Motor neuron (in vitro differentiated cells): ENCODE measurements at places on chromosomes 5 and 9. TPM values are rescaled to one million over a fixed set of nuclear protein-coding genes. Genes with fewer than 3 reads are reported as not detected.

The CYFIP2 gene
- total RNA-seq: 7.1 and 8.0 TPM in 2 replicates

DNA sequence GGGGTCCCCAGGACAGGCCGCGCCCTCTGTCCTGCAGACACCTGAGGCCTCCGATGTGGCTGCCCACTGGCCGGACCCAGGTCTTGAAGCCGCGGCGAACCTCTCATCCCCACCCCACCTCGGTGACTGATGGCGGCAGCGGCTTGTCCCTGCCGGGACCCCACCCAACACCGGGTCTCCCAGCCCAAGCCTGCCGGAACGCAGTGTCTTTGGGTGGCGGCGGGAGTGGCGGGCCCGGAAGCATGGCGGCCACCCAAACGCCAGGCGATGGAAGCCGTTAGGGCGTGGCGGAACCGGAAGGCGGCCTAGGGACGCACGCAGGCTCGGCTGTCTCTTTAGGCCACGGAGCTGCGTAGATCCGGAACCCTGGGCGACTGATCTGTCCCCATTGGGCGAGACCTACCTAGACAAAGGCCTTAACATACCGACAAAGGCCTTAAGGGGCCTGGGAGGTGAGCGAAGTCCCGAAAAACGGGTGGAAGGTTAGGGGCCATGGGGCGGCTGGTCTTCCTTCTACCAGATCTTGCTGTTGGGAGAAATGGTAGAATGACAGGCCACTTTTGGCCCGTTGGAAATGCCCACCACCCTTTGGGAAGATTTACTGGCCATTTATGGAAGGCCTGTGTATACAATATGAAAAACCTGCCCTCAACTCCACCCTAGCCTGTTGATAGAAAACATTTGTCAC is 94.6 kb upstream of the SMC2 start:
- ATAC-seq: no peak

- no peak for ATAC-seq
These were observed 30.5 kb upstream of the EEIG1 start for GRCh38 chr9:128011071-128011817.

GRCh38 chr5:145245354-145245753 is 589.8 kb downstream of the PRELID2 start:
- ATAC-seq: no peak

- ATAC-seq: no peak
These were observed 76.1 kb upstream of the CXCL14 start for GRCh38 chr5:135654761-135655467.

The GABRA1 gene
- 0.20 TPM in 1 of 2 replicates, not detected in the other for total RNA-seq

DNA sequence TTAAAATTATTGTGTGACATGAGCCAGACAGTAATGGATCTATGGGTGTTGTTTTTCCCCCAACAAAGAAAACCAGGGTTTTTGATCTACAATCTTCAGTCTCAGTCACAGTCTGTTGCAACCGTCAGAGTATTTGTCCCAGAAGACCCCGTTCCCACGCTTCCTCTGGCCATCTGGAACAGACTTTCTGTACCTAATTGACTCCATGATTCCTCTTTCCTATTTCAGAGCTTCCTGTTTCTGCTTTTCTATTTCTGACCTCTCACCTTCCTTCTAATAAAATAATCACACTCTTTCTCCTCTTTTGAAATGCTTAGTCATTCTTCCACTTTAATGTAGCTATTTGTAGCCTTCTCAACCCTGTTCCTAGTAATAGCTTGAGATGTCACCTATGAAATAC is 1044.8 kb downstream of the DTWD2 start:
- no peak for ATAC-seq

DNA sequence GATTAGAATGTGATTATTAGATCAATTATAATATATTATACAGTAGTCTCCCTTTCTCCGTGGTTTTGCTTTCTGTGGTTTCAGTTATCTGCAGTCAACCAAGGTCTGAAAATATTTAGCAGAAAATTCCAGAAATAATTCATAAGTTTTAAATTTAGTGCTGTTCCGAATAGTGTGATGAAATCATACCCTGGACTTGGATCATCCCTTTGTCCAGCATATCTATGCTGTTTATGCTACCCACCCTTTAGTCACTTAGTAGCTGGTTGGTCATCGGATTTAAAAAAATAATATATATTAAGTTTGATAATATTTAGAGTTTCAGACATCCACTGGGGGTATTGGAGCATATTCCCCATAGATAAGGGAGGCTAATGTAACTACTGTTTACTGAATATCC is 19.6 kb downstream of the RMI1 start:
- ATAC-seq: no peak

DNA sequence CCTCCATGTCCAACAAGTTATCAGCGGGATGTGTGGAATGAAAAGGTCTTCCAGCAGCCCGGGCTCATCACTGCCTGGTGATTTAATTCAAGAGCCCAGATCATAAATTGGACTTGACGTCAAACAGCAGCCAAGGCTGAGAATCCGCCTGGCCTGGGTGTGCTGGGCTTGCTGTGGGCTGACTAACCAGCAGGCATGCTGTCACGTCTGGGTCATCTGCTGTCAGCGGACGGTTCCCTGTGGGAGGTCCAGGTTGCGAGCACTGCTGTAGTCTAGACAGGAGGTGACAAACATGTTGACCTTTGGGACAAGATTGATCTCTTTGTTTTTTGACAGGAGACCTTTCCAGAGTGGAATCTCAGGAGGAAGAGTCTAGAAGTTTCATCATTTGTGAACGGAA is 289.7 kb downstream of the OSTF1 start:
- no peak for ATAC-seq

- ATAC-seq: no peak
These were observed 64.1 kb downstream of the PLAC8L1 start for GRCh38 chr5:146041180-146041789.

The SPATA31C1 gene
- total RNA-seq: 0.93 TPM in 1 of 2 replicates, not detected in the other

The ATOX1 gene
- total RNA-seq: 113 and 124 TPM in 2 replicates

- no peak for ATAC-seq
These were observed 39.8 kb upstream of the CRB2 start for GRCh38 chr9:123316053-123316718.

The ARL14EPL gene
- 0.21 TPM in 1 of 2 replicates, not detected in the other for total RNA-seq

- ATAC-seq: no peak
These were observed 6.1 kb downstream of the DOK3 start for GRCh38 chr5:177503351-177504085.
